ENCODE measurements at places on chromosomes 5 and 9.

DNA sequence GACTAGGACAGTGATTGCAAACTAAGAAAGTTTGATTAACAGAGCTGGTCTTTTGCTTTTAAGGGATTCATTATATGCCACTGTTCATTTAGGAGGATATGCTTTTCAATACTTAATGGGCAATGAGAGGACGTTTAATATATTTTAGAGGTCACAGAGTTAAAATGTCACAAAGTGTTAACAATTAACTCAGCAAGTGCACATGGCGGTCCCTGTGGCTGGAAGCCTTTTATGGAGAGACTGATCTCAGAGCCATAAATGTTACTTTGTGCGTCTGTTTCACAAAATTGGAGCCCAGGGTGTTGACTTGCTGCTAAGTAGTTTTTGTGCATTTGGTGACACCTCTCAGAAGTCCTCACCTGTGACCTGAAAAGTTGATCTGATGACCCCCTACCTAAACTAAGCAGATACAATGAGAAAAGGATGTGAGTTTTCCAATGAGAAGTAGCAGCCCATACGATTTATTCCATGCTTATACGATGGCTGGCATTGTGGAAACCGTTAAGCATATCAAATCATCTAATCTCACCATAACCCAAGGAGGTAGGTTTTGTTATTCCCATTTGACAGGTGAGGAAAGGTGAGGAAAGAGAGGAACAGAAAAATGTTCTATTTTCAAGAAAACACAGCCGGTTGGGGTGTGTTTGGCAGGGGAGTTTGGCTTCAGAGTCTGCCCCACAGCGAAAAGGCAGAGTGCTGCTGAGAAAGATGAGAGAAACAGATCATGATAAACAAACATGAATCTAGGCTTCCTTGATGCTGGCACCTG is 64.4 kb downstream of the CMYA5 start:
- no peak for DNase-seq

GRCh38 chr5:139457653-139458306 is 4.8 kb downstream of the ECSCR start:
- no peak for DNase-seq

DNA sequence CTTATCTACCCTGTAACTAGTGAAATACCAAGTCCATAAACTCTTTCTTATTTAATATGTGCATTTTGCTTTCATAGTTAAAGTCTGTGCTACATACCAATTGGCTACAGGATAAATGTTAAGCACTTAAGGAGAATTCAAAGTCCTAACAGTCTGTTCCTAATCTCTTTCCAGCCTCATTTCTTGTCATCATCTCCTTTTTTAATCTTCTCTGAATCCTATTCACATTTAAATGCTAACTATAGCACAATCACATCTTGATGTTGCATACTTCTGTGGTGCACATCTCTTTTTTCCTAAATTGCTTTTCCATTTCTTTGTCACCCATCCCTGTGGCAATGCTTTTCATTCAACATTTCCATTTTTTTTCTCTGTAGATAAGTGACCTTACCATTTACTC is 996.1 kb upstream of the TYRP1 start:
- DNase-seq: no peak

GRCh38 chr5:163912046-163912445 is 406.6 kb downstream of the MAT2B start:
- DNase-seq: no peak

- no peak for DNase-seq
Observed at GRCh38 chr5:125976421-125977000, 446.7 kb upstream of the GRAMD2B start.

GRCh38 chr5:73420666-73421065 is 27.9 kb downstream of the FOXD1 start:
- no peak for DNase-seq

- no peak for DNase-seq
Observed at GRCh38 chr5:124755565-124755964, 9.1 kb upstream of the ZNF608 start.

DNA sequence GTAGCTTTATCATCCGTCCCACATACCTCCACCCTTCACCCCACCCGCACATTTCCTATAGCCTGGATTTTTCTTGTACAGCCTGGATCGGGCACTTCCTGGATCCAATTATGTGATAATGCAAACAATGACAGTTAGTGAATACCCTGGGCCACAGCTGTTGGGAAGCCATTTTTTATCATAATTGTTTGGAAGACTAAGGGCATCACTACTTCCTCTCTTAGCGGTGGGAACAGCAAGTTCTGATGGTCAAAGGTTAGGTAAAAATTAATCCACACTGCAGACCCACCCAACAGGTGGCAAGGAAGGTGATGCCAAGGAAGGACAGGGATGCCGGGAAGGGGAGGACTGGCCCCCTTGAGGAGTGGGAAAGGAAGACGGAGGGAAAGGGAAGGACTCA is 183.7 kb downstream of the SAXO1 start:
- no peak for DNase-seq

DNA sequence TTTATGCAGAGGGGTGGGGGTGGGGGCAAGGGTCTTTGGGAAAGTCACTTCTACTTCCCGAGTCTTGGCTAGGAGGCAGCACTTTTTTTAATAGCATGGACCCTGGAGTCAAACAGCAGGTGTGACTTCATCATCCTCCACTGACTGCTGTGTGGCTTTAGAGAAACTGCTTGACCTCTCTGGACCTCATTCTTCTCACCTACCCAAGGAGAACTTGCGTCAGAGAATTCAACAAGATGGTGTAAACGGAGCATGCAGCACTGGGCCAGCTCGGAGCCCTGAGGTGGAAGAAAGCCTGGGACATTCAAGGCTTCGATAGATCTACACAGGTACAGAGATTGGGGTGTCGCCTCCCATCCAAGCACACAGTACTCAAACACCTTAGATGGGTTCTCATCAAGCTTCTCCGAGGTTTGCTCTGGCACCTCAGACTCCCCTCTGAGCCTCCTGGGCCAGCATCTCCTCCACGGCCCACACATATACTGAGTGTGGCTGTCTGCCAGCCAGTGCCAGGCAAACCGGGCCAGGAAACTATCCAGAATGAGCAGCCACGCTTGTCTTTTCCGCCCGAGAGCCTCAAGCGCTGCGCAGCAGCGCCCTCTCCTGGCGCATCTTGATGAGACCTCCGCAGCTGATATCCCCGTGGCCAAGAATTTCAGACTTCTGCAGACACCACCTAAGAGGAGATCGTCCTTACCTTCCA is 4.6 kb upstream of the SLC25A48 start:
- DNase-seq: peak; percentile 86

DNA sequence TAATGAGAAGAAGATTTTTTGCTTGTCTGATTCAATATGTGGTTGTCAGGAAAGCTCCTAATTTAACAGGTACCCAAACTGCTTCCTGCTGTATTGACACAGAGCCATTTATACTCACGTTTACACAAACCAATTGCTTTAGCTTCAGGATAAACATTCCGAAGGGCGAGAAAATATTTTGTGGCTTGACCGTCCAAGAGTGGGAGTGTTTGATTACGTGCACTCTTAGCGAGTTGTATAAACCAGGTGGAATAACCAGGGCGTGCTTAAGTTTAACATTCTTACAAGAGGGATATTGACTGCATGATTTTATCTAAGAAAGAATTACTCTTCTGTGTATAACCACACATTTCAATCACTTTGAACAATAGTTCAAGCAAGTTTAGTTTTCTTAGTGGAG is 278.7 kb upstream of the TYRP1 start:
- no peak for DNase-seq

GRCh38 chr5:42592401-42593140 is 164.0 kb upstream of the CCDC152 start:
- DNase-seq: no peak

DNA sequence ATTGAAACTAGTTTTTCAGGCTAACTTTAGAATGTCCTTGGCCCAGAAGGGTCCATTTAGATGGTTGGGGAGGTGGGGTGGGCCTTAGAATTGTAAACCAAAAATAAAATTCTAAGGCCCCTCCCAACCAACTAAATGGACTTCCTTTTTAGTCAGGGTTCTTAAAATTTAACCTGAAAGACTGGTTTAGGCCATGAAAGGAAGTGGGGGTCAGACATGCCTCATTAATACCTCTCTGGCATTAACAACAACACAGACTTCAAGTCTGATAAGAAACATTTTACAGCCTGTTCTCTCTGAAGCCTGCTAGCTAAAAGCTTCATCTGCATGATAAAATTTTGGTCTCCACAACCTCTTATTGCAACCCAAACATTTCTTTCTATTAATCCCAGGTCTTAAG is 65.5 kb upstream of the TNC start:
- no peak for DNase-seq

DNA sequence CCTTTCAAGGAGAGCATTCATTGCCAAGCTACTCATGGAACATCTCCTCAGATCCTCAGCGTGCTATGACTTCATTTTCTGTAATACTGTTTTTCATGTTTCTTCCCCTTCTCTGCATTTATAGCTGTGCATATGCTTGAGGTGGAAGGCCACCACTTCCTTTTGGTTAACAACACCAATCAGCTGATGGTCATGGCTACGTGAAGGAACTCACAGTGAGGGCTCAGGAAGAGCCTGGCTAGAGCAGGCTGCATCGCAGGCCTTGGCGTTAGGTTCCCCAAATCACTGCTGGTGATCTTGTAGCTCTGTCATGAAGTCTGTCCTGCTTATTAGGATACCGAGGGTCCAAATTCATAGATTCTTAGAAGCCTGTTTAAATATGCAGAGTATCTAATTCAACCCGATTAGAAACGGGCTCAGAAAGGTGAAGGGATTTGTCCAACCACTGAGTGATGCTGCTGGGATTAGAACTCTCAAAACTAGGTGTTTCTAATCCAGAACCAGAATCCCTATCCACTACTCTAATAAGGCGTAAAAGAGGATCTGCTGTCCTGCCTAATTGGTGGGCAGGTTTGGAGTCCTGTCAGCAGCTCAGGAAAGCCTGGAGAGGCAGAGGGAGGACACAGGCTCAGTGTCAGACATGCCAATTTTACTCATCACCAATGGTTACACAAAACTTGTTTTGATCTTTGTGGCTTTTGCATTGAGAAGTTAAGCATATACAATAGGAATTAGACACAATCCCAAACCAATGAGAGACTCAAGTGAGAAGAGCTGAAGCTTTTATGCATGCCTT is 7.5 kb downstream of the SYK start:
- no peak for DNase-seq

Data from mesothelial cell of epicardium (in vitro differentiated cells).